ENCODE measurements at places on chromosomes 5 and 9.

DNA sequence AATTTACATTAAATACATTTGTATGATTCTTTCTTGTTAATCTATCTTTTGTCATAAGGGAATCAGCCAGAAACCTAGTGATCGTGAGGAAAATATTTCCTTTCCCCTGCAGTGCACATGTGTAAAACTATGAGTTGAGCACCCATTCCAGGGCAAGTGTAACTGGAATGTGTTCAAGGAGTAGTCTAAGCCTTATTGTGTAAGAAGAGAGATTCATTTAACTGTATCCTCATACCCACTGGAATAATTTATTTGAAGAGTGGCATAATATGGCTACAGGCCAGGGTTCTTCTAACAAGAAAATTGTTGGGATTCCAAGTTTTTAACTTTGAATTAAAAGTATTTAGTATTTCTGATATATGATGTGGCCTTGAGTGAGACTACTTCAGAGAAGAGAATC is 1692.7 kb downstream of the EFNA5 start:
- DNase-seq: no peak

DNA sequence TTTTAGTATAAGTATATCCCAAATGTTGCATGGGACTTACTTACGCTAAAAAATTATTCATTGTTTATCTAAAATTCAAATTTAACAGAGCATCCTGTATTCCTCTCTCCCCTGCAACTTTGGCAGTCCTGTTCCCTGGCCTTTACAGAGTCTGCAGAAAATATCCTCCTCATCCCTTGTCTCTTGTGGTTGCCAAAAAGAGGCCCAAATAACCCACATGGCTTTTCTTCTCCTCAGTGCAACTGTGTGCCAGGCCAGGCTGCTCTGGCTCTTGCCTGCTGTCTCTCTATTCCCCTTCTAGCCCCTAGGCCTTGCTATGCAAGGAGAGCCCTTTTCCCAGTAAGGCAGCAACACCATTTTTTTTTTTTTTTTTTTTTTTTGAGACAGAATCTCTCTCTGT is 23.0 kb downstream of the ARHGEF37 start:
- no peak for DNase-seq

GRCh38 chr5:60812426-60812825 is 31.6 kb downstream of the ELOVL7 start:
- DNase-seq: no peak

GRCh38 chr9:108087781-108088180 is 598.2 kb upstream of the KLF4 start:
- DNase-seq: no peak

DNA sequence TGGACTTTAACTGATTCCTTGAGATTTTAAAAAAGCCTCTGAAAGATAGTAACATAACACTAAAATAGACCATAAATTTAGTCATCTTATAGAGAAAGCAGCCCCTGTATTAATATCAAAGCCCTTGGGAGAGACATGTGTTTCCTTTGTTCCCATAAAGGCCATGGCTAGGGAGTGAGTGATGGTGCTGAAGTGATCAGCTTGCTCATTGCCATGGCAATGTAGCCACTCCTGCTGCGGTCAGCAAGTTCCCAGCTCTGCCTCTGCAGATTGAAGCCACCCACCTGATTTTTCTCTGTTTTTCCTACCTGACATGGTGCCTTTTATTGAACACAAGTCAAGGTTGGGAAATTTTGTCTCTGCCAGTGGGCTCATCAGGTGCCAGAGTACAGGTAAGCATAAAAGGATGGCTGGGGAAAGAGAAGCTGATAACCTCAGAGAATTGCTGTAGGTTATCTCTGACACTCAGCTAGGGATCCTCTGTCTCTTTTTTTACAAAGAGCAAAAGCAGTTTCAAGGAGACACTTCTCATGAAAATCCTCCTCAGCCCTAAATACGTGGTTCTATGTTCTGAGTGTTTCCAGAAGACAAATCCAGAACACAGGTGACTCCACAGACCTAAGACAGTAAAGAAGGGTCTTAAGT is 296.3 kb upstream of the NMUR2 start:
- no peak for DNase-seq
